Subcutaneous adipose tissue (tissue), 4 donors: ENCODE measurements at places on chromosomes 3 and 15. TPM values are rescaled to one million over a fixed set of nuclear protein-coding genes. Genes with fewer than 3 reads are reported as not detected.

The GOLGA6C gene
- total RNA-seq = not detected

The ZBTB47 gene
- 27.2 TPM for total RNA-seq

The CYP8B1 gene
- not detected for total RNA-seq

The GNAT1 gene
- total RNA-seq = not detected

The NUDT16 gene
- 67.6 TPM for total RNA-seq
